ENCODE measurements at places on chromosomes 6 and 20. TPM values are rescaled to one million over a fixed set of nuclear protein-coding genes. Genes with fewer than 3 reads are reported as not detected.

UST gene
- 18.2 TPM for total RNA-seq

ADGRG6 gene
- total RNA-seq: 0.33 TPM

IFNGR1 gene
- 68.2 TPM for total RNA-seq

MLIP gene
- total RNA-seq: not detected

SIRPB1 gene
- total RNA-seq: 1.2 TPM

GPR63 gene
- total RNA-seq: 0.99 TPM

RSPH9 gene
- total RNA-seq: 1.0 TPM

CLPSL1 gene
- total RNA-seq: not detected

VPS52 gene
- total RNA-seq: 42.8 TPM

THBS2 gene
- 141 TPM for total RNA-seq

DYNLT2 gene
- total RNA-seq: 0.99 TPM

OR2H1 gene
- not detected for total RNA-seq

SAMD3 gene
- 5.1 TPM for total RNA-seq

MYL9 gene
- 15.1 TPM for total RNA-seq

KCNS1 gene
- total RNA-seq: 0.29 TPM

C4A gene
- 4.1 TPM for total RNA-seq

PBOV1 gene
- not detected for total RNA-seq

Data from smooth muscle cell of trachea (primary cell).